Psoas muscle (tissue), 8 donors: ENCODE measurements at places on chromosomes 2 and 18. TPM values are rescaled to one million over a fixed set of nuclear protein-coding genes. Genes with fewer than 3 reads are reported as not detected.

DNA sequence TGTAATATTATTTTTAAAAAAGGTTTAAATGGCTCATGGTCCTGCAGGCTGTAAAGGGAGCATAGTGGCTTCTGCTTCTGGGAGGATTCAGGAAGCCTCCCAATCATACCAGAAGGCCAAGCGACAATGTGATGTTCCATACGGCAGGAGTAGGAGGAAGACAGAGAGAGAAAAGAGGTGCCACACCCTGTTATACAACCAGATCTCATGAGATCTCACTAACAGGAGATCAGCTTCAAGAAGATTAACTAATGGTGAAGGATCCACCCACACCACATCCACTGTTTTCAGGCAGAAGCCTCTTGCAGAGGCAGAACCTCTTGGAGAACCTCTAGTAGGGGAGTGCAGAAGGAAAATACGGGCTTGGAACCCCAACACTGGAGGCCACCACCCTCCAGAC lies 103.9 kb upstream of the TEKT4 start:
- DNase-seq = no peak

DNA sequence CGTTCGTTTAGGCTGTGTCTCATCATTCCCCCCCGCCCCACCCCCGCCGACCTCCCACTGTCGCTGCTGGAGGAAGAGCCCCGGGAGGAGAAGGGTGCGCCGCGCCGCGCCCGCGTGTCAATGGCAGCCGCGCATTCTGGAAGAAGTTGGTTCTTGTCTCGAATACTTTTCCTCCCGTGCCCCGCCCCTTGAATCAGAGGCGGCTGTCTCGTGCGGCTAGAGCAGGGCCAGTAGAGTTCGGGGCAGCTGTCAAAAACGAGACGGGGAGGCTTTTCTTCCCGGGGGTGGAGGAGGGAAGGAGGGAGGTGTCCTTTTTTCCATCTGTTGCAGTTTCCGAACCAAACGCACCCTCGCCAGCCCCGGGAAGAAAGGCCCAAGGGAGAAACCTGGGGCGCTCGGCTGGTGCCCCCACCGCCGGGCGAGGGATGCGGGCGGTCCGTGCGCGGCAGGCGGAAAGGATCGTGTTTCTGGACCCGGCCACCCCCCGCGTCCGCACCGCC lies 410 bp upstream of the TGIF1 start:
- DNase-seq = no peak

DNA sequence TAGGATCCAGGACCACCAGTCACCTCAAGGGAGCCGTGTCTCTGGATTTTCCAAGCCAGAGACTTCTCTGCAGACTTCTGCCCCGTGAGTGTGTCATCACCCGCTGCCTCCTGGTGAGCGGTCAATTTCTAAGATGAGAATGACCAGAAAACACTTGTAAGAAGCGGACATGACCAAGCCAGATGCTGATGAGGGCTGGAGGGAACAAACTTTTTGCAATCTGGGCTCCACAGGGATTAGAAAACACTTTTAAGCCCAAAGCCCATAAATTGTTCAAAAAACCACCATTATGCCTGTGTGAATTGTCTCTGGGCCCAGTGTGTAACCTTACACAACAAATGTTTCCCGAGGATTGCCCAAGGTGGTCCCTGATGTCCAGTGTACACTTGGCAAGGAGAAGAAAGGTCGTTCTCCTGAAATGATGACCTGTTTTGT lies 5.3 kb upstream of the NPPC start:
- peak; percentile 79 for DNase-seq

- no peak for DNase-seq
These were observed 42.6 kb downstream of the CMPK2 start for GRCh38 chr2:6823111-6823510.

CXCR4 gene
- total RNA-seq = 6.9 TPM

DYNAP gene
- total RNA-seq = not detected

- DNase-seq = no peak
These were observed 30.9 kb downstream of the SKA1 start for GRCh38 chr18:50405582-50406271.

GRCh38 chr2:191854382-191855372 lies 7.8 kb upstream of the CAVIN2 start:
- DNase-seq = no peak

DNA sequence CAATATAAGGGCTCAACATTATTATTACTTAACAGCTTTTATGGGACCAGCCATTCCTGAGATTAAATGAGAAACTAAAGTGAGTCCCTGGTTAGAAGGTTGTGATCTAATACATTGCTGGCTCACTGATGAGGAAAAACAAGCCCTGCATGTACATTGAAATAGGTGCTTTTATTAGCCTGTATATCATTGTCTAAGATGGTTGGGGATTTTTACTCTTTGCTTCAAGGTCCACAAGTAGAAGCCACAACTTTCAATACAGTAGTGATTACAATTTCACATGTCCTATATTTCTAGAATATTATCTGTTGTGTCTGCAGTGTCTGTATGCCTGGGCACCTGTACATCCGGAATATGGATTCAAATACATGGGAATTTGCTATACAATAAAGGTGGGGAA lies 104.1 kb upstream of the FZD5 start:
- no peak for DNase-seq

- no peak for DNase-seq
These were observed 73.6 kb upstream of the IGFBP5 start for GRCh38 chr2:216768908-216769411.

DNA sequence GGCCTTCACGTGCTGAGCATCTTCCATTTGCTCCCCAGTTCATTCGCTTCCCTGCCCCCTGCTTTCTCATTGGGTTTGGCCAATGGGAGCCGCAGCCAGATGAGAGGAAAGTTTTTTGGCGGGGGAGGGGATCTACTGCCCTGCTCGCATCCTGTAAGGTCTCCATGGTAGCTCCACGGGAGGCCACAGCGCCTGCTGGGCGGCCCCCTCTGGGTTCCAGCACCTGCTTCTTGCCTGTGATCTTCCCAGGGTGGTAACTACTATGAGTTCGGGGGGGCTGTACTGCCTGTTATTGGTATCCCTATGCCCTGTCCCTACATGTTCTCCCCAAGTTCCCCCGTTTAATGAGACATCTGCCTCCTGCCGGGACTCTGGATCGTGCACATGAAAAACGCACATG lies 57.2 kb downstream of the INPP5D start:
- DNase-seq = no peak

GAL3ST2 gene
- total RNA-seq = not detected
